ENCODE measurements at places on chromosomes 1 and 21. TPM values are rescaled to one million over a fixed set of nuclear protein-coding genes. Genes with fewer than 3 reads are reported as not detected.

ITLN2 gene
- total RNA-seq, result not detected

GRCh38 chr1:219144658-219145315, 28.9 kb upstream of the LYPLAL1 start:
- peaks cover 21% of the 10 kb centered on the region for H3K4me1 ChIP-seq
- DNase-seq, result no peak
- H3K27me3 ChIP-seq, result no peaks in the 10 kb centered on the region
- no peak overlapping the region for H3K4me3 ChIP-seq
- no peaks in the 10 kb centered on the region for H3K36me3 ChIP-seq
- no peak overlapping the region for H3K27ac ChIP-seq

TTC22 gene
- total RNA-seq, result 17.2 TPM

GRCh38 chr21:18776936-18777335, 373.4 kb upstream of the TMPRSS15 start:
- H3K4me3 ChIP-seq, result no peak overlapping the region
- H3K27me3 ChIP-seq, result no peaks in the 10 kb centered on the region
- H3K4me1 ChIP-seq, result no peaks in the 10 kb centered on the region
- H3K36me3 ChIP-seq, result no peaks in the 10 kb centered on the region
- H3K27ac ChIP-seq, result no peak overlapping the region
- no peak for DNase-seq

DNA sequence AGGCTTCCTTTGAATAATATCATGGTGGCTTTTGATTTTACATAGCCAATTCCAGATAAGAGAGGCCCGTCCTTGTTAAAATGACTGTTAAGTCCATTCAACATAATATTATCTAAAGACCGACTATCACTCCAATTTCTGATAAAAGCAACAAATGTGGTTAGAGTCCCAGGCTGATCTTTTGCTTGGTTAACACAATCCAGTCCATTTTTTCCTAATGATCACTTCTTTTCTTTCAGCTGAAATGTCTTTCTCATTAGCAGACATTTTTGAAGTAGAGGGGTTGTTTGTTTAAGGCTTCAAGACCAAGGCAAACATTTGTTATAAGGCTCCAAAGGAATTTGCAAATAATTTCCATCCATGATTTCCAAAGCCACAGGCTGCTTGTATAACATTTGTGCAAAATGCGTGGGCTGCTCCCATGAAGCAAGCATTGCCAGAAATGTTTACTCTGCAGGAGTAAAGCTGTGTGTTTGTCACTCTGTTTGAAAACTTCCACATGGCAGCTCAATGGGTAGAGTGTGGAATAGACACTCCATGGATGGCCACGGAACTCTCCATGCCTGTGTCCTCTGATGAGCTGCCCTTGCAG, 111.5 kb downstream of the PSMG1 start:
- DNase-seq, result no peak
- H3K4me1 ChIP-seq, result no peaks in the 10 kb centered on the region
- H3K4me3 ChIP-seq, result no peak overlapping the region
- H3K27me3 ChIP-seq, result peaks cover 21% of the 10 kb centered on the region

GRCh38 chr1:199684686-199685273, 342.7 kb upstream of the NR5A2 start:
- no peak overlapping the region for H3K4me3 ChIP-seq
- H3K27ac ChIP-seq, result no peak overlapping the region
- peaks cover 41% of the 10 kb centered on the region for H3K4me1 ChIP-seq
- peaks cover 5% of the 10 kb centered on the region for H3K36me3 ChIP-seq
- no peaks in the 10 kb centered on the region for H3K27me3 ChIP-seq

DNA sequence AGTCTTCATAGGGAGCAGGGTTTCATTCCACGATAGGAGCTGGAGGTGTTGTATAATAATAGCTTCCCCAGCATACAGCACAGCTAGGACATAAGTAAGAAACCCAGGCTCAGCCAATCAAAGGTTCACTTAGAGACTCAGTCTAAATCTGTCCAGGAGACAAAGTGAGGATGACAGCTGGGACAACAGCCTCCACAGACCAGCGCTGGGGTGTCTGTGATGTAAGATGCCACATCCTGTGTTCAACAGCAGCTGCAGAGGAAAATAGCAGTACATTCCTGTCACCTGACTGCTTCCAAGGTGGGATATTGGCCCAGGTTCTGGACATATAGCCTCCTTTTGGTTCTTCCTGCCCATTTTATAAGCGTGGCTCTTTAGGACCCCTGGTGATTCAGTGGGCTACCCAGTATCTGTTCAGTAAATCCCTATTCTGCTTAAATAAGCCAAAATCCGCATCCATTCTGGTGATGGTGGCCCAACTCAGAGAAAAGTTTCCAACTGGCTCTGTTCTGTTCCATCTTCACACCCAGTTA, 176.8 kb upstream of the SYT6 start:
- peaks cover 73% of the 10 kb centered on the region for H3K27me3 ChIP-seq
- no peak overlapping the region for H3K27ac ChIP-seq
- no peak overlapping the region for H3K4me3 ChIP-seq
- DNase-seq, result no peak

NRAS gene
- total RNA-seq, result 29.1 TPM

CORT gene
- total RNA-seq, result 0.73 TPM

- DNase-seq, result no peak
- no peaks in the 10 kb centered on the region for H3K36me3 ChIP-seq
- H3K4me3 ChIP-seq, result no peak overlapping the region
- no peaks in the 10 kb centered on the region for H3K4me1 ChIP-seq
- H3K27ac ChIP-seq, result no peak overlapping the region
These were observed 4.8 kb upstream of the DYNLT5 start for GRCh38 chr1:66747501-66747900.

DNA sequence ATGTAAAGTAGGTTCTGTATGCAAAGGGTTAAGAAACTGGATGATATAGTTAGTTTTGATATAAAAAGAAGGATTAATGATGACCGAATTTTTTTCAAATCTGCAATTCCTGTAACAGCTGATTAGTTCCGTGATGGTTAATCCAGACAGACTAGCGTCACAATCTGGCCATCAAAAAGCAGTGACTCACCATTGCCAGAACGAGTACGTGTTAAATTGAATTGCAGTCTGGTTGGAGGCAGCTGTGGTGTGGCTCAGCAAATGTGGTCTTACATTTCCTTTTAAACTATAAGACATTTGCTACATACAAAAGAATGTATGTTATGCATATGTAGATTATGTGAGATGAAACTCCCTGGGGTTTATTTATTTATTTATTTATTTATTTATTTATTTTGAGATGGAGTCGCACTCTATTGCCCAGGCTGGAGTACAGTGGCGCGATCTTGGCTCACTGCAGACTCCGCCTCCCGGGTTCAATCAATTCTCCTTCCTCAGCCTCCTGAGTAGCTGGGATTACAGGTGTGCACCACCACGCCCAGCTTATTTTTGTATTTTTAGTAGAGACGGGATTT, 139.8 kb downstream of the RYR2 start:
- no peak overlapping the region for H3K27ac ChIP-seq
- H3K27me3 ChIP-seq, result no peaks in the 10 kb centered on the region
- no peak overlapping the region for H3K4me3 ChIP-seq
- no peaks in the 10 kb centered on the region for H3K4me1 ChIP-seq
- H3K36me3 ChIP-seq, result no peaks in the 10 kb centered on the region

GRCh38 chr1:27884006-27884954, 11.9 kb downstream of the THEMIS2 start:
- H3K4me1 ChIP-seq, result no peaks in the 10 kb centered on the region
- H3K27ac ChIP-seq, result no peak overlapping the region
- no peak for DNase-seq

- H3K4me1 ChIP-seq, result peaks cover 23% of the 10 kb centered on the region
- no peak overlapping the region for H3K27ac ChIP-seq
- H3K36me3 ChIP-seq, result no peaks in the 10 kb centered on the region
- no peaks in the 10 kb centered on the region for H3K27me3 ChIP-seq
- H3K4me3 ChIP-seq, result no peak overlapping the region
These were observed 72.6 kb downstream of the ST3GAL3 start for GRCh38 chr1:43779805-43780403.

- no peaks in the 10 kb centered on the region for H3K4me1 ChIP-seq
- peaks cover 5% of the 10 kb centered on the region for H3K36me3 ChIP-seq
- no peak overlapping the region for H3K4me3 ChIP-seq
- DNase-seq, result no peak
- H3K27me3 ChIP-seq, result no peaks in the 10 kb centered on the region
- no peak overlapping the region for H3K27ac ChIP-seq
These were observed 64.0 kb upstream of the KIF1B start for GRCh38 chr1:10146391-10146790.

DNA sequence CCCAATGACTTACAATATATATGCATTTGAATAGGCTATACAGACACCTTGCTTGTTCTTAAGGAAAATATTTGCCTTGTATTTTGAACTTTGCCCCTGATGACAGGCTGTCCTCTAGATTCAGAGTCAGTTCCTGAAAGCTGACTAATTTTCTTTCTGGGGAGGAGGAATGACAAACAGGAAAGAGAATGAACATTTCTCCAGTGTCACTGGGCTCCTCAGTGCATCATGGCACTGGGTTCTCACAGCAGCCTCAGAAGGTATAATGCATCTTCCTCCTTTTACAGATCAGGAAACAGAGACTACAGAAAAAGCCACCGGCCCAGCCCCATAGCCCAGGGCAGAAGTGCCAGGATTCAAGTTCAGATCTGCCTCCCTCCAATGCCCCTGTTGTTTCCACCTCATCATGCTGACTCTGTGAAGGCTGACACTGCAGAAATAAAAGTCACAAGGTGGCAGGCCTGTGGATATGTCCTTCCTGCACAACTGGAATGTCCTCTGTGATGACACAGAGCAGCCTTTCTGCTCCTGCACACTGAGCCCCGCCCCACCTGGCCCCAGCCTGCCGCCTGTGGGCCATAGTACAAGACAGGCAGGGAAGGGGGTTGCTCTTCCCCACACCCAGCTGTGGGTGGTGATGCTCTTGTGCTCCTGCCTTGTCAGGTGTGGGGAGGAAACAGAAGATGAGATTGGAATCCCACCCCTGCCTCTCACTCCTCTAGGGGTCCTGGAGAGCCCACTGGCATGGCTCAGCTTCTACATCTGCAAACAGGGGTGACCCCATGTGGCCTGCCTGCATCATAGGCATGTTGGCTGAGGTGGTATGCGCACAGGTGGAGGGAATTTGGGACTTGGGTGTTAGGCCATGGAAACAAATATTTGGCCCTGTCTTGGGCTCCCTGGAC, 6.4 kb downstream of the TTC22 start:
- DNase-seq, result peak; percentile 75
- peaks cover 60% of the 10 kb centered on the region for H3K4me1 ChIP-seq
- H3K36me3 ChIP-seq, result peaks cover 9% of the 10 kb centered on the region
- no peak overlapping the region for H3K4me3 ChIP-seq
- no peaks in the 10 kb centered on the region for H3K27me3 ChIP-seq

- H3K27me3 ChIP-seq, result no peaks in the 10 kb centered on the region
- no peak for DNase-seq
- no peak overlapping the region for H3K4me3 ChIP-seq
- no peak overlapping the region for H3K27ac ChIP-seq
- peaks cover 5% of the 10 kb centered on the region for H3K36me3 ChIP-seq
These were observed 31.0 kb downstream of the PALMD start for GRCh38 chr1:99676876-99677275.

RNF186 gene
- not detected for total RNA-seq

SHISAL2A gene
- not detected for total RNA-seq

WDR3 gene
- total RNA-seq, result 40.2 TPM

- peaks cover 13% of the 10 kb centered on the region for H3K27me3 ChIP-seq
- no peak overlapping the region for H3K27ac ChIP-seq
- peaks cover 5% of the 10 kb centered on the region for H3K36me3 ChIP-seq
- H3K4me1 ChIP-seq, result no peaks in the 10 kb centered on the region
- DNase-seq, result peak; percentile 14
These were observed 259.0 kb upstream of the FOXD3 start for GRCh38 chr1:63063367-63063766.

- no peak overlapping the region for H3K27ac ChIP-seq
- DNase-seq, result no peak
- no peaks in the 10 kb centered on the region for H3K4me1 ChIP-seq
- H3K36me3 ChIP-seq, result no peaks in the 10 kb centered on the region
- peaks cover 77% of the 10 kb centered on the region for H3K27me3 ChIP-seq
- no peak overlapping the region for H3K4me3 ChIP-seq
These were observed 32.8 kb upstream of the PSMB2 start for GRCh38 chr1:35674111-35674510.

DNA sequence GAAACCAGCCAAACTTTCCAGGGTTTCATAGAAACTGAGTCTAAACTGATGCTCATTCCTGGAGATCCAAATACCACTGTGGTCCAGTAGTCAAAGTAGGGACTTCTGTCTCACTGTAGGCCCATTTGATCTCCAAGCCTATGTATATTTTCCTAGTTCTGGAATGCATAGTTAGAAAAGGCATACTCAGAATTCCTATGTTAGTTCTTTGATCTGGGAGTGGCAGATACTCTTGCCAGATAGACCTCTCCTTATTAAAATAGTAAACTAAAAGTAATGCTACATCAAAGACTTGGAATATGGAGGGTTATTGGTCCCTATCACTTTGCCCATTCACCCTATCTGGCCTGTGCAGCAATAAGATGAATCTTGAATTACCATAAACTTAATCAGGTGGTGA, 10.4 kb upstream of the SGIP1 start:
- H3K4me1 ChIP-seq, result peaks cover 21% of the 10 kb centered on the region
- no peaks in the 10 kb centered on the region for H3K27me3 ChIP-seq
- DNase-seq, result no peak

- no peaks in the 10 kb centered on the region for H3K27me3 ChIP-seq
- DNase-seq, result no peak
- H3K4me3 ChIP-seq, result no peak overlapping the region
- no peaks in the 10 kb centered on the region for H3K4me1 ChIP-seq
- H3K27ac ChIP-seq, result no peak overlapping the region
These were observed 185.2 kb upstream of the TMEM51 start for GRCh38 chr1:14968251-14968851.

C1QB gene
- not detected for total RNA-seq

GRCh38 chr1:14138135-14138506, 438.1 kb downstream of the PRDM2 start:
- H3K27me3 ChIP-seq, result no peaks in the 10 kb centered on the region
- H3K4me1 ChIP-seq, result no peaks in the 10 kb centered on the region
- H3K27ac ChIP-seq, result no peak overlapping the region
- no peaks in the 10 kb centered on the region for H3K36me3 ChIP-seq
- no peak for DNase-seq

UBE4B gene
- total RNA-seq, result 26.1 TPM

GRCh38 chr1:239718997-239719628, 332.7 kb downstream of the CHRM3 start:
- no peak overlapping the region for H3K27ac ChIP-seq
- peaks cover 23% of the 10 kb centered on the region for H3K4me1 ChIP-seq
- H3K27me3 ChIP-seq, result no peaks in the 10 kb centered on the region
- DNase-seq, result no peak

RCAN1 gene
- total RNA-seq, result 25.4 TPM

GRCh38 chr1:72394457-72394856, 112.1 kb upstream of the NEGR1 start:
- DNase-seq, result no peak
- H3K27ac ChIP-seq, result no peak overlapping the region
- no peaks in the 10 kb centered on the region for H3K27me3 ChIP-seq
- H3K4me3 ChIP-seq, result no peak overlapping the region
- H3K4me1 ChIP-seq, result no peaks in the 10 kb centered on the region

TNNI3K gene
- not detected for total RNA-seq
